ENCODE measurements at places on chromosomes 12 and 14. TPM values are rescaled to one million over a fixed set of nuclear protein-coding genes. Genes with fewer than 3 reads are reported as not detected.

Gene ACOT6
- not detected for total RNA-seq

Gene CMKLR1
- total RNA-seq = not detected

Gene TAS2R7
- not detected for total RNA-seq

Gene CD163L1
- total RNA-seq = 8.8 TPM

Gene OR4K13
- not detected for total RNA-seq

Gene ANKRD33
- total RNA-seq = not detected

Gene DIABLO
- total RNA-seq = 73.7 TPM

Gene RDH16
- total RNA-seq = not detected

Gene TTC6
- total RNA-seq = 1.5 TPM

Gene RTN1
- total RNA-seq = 7.9 TPM

Gene KLRG1
- not detected for total RNA-seq

Gene OR8S1
- total RNA-seq = not detected

Gene PRR4
- not detected for total RNA-seq

Gene PAX9
- not detected for total RNA-seq

Gene NGB
- not detected for total RNA-seq

Gene INHBC
- total RNA-seq = not detected

Gene PRH1
- total RNA-seq = 0.57 TPM

Gene GPRC5D
- total RNA-seq = not detected

Gene KCNA5
- total RNA-seq = not detected

Gene PIANP
- 0.24 TPM for total RNA-seq

Gene SPIC
- not detected for total RNA-seq

Measured in A172 (cell line).